ENCODE measurements at places on chromosomes 16 and 17.

DNA sequence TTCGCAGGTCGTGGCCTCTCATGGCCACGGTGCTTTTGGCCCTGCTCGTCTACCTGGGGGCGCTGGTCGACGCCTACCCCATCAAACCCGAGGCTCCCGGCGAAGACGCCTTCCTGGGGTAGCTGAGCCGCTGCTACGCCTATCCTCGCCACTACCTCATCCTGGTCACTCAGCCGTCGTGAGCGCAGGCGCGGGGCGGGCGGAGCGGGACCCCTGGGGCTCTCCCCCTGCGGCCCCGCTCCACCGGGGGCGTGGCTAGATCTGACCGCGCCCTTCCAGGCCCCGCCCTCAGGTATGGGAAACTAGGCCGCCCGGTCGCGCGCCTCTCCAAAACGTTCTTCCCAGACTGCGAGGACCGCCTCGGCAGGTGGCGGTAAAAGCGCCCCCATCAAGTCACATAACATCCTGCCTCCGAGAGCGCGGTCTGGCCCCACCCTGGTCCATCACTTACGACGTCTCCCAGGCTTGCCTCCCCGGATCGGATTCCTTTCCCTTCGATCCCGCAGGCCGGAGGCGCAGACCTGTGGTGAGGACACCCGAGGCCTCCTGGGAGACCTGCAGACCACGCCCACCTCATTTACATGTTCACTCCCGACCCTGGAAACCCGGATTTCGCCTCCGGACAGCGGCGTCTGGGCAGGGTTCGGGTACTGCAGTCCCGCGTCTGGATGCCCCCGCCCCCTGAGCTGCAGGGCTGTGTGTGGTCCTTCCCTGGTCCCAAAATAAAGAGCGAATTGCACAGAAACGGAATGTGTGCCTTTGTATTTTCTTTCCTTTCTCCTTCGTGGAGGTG lies 91.5 kb upstream of the TMEM97 start:
- DNase-seq = no peak

GRCh38 chr17:42347606-42348005 lies 40.6 kb downstream of the STAT3 start:
- no peak for DNase-seq

DNA sequence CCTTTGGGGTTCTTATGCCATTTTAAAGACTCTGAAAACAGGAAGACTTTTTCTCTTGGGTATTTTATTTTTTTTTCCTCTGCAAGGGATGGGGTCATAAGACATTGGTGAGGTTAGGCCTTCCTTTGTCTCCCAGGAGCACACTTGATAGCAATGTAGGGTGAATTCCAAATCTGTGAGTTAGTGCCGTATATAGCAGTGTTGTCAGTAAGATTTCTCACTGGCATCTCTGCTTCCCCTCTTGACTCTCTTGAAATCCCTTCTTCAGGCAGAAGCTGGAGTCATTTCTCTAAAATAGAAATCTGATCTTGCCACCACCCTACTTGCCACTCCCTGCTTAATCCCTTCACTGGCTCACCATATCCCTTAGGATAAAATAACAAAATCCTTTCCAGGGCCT lies 529.7 kb downstream of the WWOX start:
- no peak for DNase-seq

GRCh38 chr16:84820305-84820684 lies 510 bp downstream of the CRISPLD2 start:
- peak; percentile 32 for DNase-seq

DNA sequence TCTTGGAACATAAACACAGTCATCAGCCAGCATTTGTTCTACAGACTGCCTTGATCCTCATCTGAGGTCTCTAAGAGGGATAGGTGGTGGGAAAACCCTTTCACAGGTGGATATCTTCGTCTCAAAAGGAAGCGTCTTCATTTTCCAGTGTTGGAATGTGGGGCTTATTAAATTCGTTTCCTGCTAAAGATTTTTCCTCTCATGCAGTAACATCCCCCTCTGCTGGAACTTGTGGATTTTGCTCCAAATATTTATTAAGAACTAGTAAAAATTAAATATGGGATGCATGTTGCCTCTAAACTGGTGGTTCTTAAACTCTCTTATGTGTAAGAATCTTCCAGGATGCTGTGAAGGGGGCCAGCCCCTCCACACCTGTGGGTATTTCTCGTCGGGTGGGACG lies 20.1 kb upstream of the MLYCD start:
- DNase-seq = peak; percentile 36

DNA sequence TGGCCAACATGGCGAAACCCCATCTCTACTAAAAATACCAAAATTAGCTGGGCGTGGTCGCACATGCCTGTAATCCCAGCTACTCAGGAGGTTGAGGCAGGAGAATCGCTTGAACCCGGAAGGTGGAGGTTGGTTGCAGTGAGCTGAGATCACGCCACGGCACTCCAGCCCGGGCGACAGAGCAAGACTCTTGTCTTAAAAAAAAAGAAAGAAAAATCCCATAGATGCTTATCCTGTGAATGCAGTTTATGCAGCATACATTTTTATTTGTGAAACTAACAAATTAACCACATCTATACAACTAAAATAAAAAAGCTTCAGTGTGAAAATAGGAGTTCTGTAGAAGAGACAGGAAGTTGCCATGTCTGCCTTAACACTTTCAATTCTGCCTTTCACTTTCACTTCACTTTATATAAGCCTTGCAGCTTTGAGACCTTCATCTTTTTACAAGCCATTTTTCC lies 7.1 kb downstream of the IGSF6 start:
- DNase-seq = no peak

DNA sequence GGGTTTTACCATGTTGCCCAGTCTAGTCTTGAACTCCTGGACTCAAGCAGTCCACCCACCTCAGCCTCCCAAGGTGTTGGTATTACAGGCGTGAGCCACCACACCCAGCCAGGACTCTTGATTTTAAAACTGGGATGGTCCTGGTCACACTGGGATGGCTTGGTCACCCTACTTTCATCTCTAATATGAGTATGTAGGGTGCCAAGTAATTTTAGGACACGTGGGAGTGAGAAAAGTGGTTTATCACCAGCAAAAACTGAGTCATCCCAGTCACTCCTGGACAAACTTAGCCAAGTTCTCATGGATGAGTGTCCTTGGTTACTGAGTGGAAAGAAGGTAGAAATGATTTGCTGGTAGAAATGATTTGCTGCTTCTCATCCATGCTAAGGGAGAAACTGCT lies 9.9 kb downstream of the CLEC19A start:
- DNase-seq = no peak

DNA sequence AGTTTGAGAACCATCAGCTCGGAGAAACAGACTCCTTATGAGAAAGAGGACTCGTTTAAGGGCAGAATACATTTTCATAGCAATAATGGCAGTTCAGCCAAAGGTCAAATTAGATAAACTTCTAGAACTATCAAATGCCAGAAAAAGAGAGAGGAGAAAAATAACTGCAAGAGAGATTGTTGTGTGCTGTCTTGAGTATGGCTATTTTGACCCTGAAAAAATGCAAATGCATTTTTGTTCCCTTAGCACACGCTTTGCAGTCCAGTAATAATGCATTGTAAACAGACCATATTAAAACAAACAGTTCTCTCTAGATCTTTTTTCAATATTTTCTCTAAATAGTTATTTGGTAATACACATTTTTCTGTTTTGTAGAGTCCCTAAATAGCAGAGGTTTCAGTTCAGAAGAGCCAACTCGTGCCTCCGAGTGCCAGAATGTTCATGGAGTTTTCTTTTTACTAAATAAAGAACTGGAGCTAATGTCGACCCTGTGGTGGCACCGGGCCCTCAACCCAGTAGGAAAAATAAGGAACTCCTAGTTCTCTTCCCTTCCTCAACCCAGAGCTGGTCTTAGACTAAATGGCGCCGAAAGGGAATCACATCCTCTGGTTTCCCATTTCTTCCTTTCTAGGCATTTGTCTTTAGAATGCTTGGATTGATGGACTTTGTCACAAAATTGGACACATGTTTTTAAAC lies 298.0 kb downstream of the MAP2K4 start:
- DNase-seq = peak; percentile 21

- DNase-seq = no peak
Measured at GRCh38 chr17:74413491-74413890, 18.4 kb upstream of the GPRC5C start.

DNA sequence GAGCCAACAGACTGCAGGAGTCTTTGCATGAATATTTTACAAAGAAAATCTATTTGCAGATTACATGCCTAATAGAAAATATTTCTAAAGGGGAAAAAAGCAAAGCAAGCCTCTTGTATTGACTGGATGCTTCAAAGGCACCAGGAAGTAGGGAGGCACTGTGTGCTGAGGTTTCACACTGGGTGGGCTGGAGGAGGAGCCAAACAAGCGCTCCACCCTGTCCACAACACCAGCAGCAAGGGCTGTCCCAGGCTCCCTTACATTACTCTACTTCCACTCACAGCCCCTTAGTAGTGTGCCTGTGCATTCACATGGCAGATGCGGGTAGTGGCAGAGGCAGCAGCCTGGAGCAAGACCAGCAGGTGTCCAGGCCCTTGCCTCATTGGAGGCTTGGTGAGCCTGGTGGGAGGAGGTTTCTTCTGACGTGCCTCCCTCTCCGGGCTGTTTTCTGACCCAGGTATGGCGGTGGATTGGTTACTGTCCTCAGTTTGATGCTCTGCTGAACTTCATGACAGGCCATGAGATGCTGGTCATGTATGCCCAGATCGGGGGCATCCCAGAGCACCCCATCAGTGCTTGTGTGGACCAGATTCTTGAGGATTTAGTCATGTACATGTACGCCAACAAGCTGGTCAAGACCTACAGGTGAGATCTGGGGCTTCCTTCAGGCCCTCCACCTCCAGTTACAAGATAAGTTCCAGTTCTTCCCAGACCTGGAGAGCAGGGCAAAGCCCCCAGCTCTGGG lies 7.0 kb upstream of the CCNF start:
- no peak for DNase-seq

GRCh38 chr16:9798474-9798873 lies 383.8 kb downstream of the GRIN2A start:
- no peak for DNase-seq

GRCh38 chr16:12802661-12803060 lies 1.0 kb downstream of the CPPED1 start:
- no peak for DNase-seq

DNA sequence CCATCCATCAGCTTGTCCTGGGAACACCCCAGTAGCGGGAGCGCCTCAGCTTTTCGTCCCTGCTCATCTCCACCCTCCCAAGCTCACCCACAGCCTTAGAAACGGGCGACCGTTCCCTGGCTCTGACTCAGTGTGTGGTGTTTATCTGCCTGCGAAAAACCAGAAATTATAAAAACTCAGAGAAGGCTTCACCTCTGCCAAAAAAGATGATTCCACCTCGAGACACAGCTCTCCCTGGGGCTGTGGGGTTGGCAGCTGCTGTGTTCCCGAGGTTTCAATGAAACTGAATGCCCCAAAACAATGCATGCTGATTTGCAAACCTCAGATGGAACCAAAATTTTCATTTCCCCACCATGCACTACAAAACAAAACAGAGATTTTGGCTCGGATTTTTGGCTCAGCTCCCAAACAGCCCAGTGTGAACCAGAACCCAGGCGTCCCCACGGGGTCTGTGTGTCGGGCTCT lies 62.4 kb upstream of the MED9 start:
- DNase-seq = peak; percentile 95

- DNase-seq = no peak
Measured at GRCh38 chr16:9199311-9199710, 107.9 kb downstream of the HAPSTR1 start.

DNA sequence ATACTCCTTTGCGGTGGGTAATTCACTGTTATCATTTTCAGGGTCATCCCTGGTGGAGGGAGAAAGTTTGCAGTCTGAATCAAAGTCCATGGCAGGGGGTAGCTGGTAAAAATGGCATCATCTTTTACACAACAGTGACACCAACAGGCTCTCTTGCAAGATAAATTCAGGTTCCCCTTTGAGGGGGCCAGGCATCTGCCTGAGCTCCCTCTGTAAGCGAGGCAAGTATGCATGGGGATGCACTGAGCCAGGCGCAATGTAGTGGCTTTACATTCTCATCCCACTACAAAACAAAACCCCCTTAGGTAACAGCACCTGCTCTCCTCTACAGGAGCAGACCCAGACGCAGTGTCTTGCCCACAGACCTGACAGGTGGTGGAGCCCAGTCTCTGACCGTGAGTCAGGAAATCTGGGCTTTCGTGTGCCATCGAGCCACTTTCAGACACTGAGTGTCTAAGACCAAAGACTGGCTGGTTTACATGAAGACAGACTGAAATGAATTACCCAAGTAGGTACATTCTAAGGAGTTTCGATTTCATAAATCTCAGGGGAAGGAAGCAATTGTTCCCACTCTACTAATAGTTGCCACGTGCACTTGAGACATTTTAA lies 17.7 kb downstream of the LITAFD start:
- DNase-seq = no peak

- no peak for DNase-seq
Measured at GRCh38 chr16:79640513-79641360, 40.2 kb upstream of the MAF start.

DNA sequence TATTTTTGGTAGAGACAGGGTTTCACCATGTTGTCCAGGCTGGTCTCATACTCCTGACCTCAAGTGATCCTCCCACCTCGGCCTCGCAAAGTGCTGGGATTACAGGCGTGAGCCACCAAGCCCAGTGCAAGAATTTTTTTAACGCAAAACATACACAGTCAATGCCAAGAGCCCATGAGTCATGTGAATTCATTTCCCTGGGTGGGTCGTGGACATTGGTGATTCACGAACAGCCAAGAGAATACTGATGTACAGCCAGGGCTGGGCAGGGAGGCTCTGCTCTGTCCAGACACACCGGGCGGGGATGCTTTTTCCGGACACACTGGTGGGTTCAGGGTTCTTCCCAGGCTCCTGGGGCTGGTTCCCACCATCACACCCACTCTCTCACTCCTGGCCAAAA lies 17.7 kb downstream of the SLC38A8 start:
- peak; percentile 61 for DNase-seq
